A549 treated with Mapracorat at 1 μM for 4 hours (cell line): ENCODE measurements at places on chromosomes 4 and X. TPM values are rescaled to one million over a fixed set of nuclear protein-coding genes. Genes with fewer than 3 reads are reported as not detected.

Gene SYTL5
- total RNA-seq: 0.21 to 0.34 TPM (median 0.30 TPM) in 5 replicates

Gene TEX11
- not detected in 5 replicates for total RNA-seq

Gene RNF175
- total RNA-seq: not detected in 5 replicates

Gene ZNF630
- total RNA-seq: 0.12 to 0.42 TPM (median 0.27 TPM) in 5 replicates
